ENCODE measurements at places on chromosomes 3 and 15.

DNA sequence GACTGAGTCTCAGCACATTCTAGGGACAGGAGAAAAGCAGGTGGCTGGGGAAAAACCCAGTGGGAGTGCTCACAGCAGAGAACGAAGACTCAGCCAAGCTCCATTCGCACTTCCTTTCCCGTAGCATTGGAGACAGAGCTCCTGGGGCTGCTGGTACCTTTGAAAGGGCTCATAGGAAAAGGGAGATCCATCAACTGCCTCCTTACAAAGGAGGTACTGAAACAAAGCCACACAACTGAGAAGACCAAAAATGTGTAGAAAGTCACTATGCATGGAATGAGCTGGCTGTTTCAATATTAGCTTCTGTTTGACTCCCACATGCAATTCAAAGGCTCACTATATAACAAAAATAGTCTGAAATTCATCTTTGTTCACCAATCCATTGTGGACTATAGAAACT is 16.9 kb downstream of the STIMATE start:
- no peak for DNase-seq

GRCh38 chr3:23915537-23916108 is 1.2 kb downstream of the NKIRAS1 start:
- no peak for DNase-seq

- DNase-seq, result peak; percentile 93
These were observed at the start of gene EXOG for GRCh38 chr3:38496131-38496910. TSS of gene EXOG (plus strand) at chr3:38496340. CDS start at chr3:38496368, 28 bp downstream.

DNA sequence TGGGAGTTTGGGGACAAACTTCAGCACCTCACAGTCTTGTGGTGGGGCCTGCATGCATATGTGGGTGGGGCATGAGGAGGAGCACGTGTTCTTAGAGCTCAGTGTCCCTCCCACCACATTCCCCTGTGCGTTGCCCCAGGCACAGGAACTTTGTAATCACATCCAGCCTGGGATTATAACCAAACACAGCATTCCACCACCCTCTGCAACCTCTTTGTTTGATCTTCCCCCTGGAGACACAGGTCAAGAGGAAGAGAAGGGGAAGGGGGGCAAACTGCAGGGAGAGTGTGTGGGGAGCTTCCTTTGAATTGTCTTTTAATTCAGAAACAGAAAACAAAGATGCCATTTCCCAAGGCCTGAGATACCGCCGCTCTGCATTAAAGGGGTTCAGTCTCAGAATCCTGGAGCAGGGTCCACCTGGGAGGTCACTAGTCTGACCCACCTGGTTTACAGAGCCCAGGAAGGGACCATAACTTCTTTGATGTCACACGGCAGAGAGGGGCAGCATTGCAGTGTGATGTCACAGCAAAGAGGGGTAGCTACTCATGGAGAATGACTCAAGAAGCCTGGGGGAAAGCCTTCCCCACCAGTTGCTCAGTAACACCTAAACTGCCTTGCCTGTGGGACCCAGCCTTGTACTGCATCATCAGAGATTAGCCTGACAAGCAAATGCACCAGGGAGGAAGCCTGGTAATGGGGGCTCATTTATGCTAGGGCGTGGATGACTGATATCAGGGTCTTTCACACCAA is 106.3 kb upstream of the RNU6-1 start:
- no peak for DNase-seq

- DNase-seq, result no peak
These were observed 55.1 kb downstream of the TAMM41 start for GRCh38 chr3:11791339-11792200.

GRCh38 chr15:36294359-36294758 is 285.1 kb upstream of the CDIN1 start:
- no peak for DNase-seq

GRCh38 chr15:45486317-45486716 is 36.2 kb downstream of the SLC30A4 start:
- DNase-seq, result no peak

- DNase-seq, result peak; percentile 58
These were observed 24.6 kb downstream of the RUBCN start for GRCh38 chr3:197711973-197712707.

- DNase-seq, result no peak
These were observed 154.5 kb upstream of the ATP10A start for GRCh38 chr15:26017665-26018064.

GRCh38 chr3:52144034-52144795 is 10.0 kb downstream of the POC1A start:
- DNase-seq, result peak; percentile 84

- no peak for DNase-seq
These were observed 37.5 kb downstream of the NBEAL2 start for GRCh38 chr3:47016934-47017435.

DNA sequence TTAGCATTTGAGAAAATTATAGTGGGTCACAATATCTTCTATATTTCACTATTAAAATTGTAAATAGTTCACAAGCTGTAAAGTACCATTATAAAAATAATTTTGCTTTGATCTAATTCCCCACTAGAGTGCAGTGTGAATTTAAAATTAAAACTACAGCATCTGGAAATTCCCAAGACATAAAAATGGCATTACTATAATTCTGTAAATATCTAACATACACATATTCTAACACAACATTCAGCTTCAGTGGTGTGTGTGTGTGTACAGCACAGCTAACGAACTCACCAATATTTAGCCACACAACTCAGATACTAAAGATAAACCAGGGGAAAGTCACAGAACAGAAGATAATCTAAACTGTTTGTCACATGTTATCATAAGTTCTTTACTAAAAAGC is 424.9 kb upstream of the ZNF385D start:
- no peak for DNase-seq

- DNase-seq, result no peak
These were observed 41.1 kb upstream of the SNTN start for GRCh38 chr3:63611382-63611781.

GRCh38 chr3:188400494-188401243 is 246.7 kb downstream of the LPP start:
- DNase-seq, result no peak

GRCh38 chr3:81579744-81580143 is 181.7 kb downstream of the GBE1 start:
- no peak for DNase-seq

DNA sequence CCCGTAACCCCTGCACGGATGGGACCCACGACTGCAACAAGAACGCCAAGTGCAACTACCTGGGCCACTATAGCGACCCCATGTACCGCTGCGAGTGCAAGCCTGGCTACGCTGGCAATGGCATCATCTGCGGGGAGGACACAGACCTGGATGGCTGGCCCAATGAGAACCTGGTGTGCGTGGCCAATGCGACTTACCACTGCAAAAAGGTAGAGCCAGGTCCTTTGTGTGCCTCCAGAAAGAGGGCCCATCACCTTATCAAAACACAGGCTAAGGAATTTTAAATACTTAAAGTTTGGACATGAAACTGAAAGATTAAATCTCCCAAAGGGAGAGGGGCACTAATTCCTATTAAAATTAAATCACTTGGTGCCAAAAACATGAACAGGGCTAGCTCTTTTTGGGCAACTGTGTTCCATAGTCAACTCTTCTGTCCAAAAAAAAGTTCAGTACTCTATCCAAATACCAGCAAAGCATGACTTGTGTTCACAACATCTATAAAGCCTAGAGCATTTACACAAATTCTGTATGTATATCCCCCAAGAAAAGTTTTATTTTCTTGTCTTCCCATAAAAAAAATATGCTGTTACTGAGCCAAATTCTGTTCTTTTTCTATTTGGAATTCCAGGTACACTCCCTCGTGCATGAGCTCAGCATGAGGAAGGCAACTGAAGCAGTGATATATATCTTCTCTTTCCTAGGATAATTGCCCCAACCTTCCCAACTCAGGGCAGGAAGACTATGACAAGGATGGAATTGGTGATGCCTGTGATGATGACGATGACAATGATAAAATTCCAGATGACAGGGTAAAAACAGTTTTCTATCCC is 9.2 kb downstream of the THBS1 start:
- no peak for DNase-seq

- no peak for DNase-seq
These were observed 161.3 kb downstream of the KLF13 start for GRCh38 chr15:31487811-31488436.

DNA sequence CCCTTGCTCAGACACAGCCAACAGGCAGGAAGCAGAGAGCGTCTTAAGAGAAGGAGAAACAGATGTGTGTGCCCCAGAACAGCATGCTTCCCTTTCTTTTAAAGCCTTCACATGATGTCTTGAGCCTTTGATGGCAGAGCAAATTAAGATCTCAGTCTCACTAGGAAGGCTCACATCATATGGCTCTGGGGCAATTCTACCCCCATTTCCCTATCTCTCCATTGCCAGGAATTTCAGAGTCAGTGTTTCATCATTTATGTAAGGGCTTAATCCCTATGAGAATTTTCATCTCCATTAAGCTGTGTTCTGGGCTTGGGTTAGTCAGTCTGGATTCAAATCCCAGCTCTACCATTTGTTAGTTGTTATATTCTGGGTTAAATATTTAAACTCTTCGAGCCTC is 41.4 kb upstream of the GLCE start:
- DNase-seq, result no peak

DNA sequence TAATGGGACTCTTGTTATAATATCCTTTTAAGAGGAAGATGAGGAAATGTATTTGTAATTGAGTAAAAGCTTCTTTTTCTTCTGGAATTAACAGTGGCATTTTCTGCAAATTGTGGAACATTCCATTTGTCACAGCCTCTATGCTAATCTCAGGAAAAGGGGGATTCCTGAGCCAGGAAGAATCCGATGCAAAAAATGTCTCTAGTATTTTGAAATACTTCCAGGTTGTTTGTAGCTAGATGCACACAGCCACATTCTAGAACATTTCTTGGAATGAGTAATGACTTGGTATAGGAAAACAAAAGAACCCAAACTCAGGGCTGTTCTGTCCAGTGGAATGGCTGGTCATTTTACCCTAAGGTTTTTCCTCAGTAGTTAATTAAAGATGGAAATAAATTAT is 98.5 kb upstream of the SLC2A2 start:
- DNase-seq, result no peak

GRCh38 chr15:62509395-62509958 is 344.4 kb upstream of the C2CD4B start:
- DNase-seq, result no peak

- no peak for DNase-seq
These were observed 46.4 kb upstream of the TM4SF4 start for GRCh38 chr3:149428087-149428486.

GRCh38 chr3:30873671-30874070 is 20.8 kb downstream of the GADL1 start:
- DNase-seq, result no peak

- no peak for DNase-seq
These were observed 26.9 kb upstream of the ATG7 start for GRCh38 chr3:11245276-11245675.

- DNase-seq, result no peak
These were observed 23.2 kb downstream of the ERICH6 start for GRCh38 chr3:150680562-150680961.

GRCh38 chr3:126848991-126849390 is 133.9 kb upstream of the PLXNA1 start:
- no peak for DNase-seq

DNA sequence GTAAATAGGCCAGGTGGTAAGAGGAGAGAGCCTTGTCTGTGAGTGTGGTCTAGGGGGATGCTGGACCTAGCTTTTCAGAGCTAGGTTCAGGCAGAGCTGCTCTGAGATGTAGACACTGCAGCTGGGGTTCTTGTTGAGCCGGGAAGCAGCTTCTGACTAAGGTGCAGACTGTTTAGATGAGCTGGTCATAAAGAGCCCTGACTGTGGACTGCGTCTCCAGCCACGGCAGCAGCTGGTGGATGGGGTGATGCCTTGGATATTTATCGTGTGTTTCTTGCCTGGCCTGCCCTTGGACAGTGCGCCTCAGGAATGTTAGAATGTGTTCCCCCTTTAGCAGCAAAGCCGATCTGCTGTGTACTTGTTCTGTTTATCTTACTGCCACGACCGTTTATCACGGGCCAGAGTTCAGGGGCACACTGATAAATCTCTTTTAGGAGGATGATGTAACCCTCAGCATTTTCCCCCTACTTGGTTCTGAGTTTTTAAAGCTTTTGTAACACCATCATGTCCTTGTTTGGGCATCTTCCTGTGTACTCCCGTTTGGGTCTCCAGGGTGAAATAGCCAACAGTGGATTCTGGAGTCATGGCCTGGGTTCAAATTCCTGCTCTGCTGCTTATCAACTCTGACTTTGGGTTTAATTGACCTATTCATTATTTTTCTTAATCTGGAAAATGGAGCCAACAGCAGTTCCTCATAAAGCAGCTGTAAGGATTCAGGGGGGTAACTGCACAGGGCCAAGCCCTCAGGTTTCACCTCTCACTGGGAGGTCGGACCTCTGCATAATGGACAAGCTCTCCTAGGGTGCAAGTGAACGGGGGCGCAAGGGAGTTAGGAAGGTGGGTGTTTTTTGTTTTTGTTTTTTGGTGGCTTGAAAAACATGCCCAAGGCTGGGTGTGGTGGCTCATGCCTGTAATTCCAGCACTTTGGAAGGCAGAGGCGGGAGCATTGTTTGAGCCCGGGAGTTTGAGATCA is 51.4 kb downstream of the FLNB start:
- no peak for DNase-seq

GRCh38 chr15:97061392-97061791 is 730.9 kb downstream of the NR2F2 start:
- no peak for DNase-seq

DNA sequence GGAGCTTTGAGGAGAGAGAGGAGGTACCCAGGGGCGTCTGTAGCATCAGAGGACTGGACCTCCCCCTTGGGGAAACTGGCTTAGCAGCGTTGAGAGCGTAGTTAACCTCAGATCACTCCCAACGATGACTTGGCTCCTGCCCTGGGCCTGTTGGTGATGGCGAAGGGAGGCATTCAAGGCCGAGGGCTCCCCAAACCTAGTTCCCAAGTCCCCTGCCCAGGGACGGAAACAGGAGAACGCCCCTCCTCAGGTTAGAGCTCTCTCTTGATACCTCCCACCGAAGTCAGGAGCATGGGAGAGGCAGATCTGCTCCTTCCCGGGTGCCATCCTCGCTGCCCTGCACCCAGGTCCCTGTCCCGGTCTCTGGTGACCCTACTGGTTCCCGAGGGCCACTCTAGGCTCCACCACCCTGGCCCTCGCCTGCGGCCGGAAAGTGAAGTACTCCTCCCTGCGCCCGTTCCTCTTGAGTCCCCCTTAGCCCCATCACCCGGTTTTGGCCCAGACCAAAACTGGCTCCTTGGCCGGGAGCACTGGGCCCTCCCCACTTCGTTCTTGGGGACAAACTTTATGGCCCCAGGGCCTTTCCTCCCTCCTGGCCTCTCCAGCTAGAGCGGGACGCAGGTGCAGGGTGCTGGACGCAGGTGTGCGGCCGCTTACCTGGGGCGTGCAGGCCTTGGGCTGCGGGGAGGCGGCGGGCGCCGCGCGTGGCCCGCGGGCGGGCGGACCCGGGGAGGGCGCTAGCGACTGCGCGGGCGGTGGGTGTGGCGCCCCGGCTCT is 2.6 kb upstream of the SKOR1 start:
- no peak for DNase-seq

Data from stimulated activated CD4-positive, alpha-beta T cell treated with anti-CD3 and anti-CD28 coated beads, Interleukin-1b, Interleukin-23, amount 100 ng/mL, for 1 hour (primary cell).